ENCODE measurements at places on chromosomes 3 and 15.

GRCh38 chr3:164478323-164478722, 600.0 kb downstream of the SI start:
- DNase-seq: no peak

DNA sequence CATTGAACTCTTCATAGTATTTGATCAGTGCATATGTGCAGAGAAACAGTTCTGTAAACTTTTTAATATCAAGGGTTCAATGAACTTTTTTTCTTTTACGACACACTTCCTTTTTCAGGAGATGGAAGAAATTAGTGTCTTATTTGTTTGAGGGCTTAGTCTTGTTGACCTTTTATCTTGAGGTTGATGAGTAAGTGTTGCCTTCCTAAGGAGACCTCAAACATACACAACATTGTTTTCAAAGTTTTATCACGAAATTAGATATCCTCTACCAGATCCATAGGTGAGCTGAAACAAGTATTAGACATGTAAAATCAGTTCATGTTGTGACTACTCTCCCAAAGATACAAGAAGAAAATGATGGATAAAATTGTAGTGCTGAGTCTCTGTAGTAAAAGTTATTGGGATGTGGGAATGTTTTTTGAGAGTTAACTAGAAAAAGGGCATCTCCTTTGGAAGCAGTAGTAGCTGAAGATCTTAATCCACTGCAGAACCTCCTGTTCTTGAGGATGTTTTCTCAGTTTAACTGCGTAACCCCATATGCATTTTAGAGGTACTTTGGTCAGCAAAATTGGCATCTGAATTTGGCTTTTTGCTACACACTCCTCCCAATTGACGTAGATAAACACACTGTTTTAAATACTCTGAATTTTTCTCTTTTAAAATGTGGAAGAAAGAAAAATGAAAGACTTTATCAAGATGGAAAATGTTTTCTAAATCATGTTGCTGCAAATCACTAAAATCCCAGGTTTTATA, 116.8 kb downstream of the GALK2 start:
- DNase-seq: no peak

GRCh38 chr15:94042180-94042928, 189.0 kb upstream of the MCTP2 start:
- DNase-seq: no peak

DNA sequence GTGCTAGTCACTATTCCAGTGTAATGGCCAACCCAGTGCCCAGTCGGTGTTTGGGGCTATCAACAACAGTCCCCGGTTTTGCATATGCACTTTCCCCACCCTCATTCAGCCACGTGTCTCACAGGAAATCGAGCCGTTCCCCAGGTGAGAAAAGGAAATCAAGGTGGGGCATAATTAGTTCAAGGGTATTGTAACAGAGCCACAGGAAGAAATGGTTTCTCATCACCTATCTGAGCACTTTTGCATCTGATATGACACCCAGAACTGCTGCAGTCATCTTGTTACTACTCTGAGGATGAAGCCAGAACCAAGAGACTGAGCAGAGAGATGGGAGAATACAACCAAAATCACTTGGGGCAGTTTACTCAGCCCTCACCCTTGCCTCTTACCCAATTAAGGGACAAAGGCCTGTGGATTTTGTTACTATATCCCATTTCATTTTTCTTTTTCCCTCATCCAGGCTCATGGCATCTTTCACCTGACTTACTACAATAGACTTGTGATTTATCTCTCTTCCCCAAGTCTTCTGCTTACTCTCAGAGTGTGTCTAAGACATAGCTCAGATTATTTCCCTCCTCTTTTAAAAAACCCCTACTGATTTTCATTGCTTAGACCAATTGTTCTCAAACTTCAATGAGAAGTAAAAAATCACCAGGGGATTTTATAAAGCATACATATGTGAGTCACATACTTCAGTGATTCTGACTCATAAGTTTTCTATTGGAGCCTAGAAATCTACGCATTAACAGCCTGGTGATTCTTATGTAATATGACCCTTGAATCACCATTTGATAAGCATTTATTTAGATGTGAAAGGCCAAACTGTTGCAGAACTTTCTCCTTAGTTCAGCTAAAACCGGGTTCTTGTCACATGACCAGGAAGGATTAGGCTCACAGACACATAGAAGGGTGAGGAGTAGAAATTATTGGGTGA, 40.5 kb downstream of the TRAT1 start:
- DNase-seq: peak; percentile 16

GRCh38 chr3:142106548-142106947, 42.8 kb downstream of the TFDP2 start:
- no peak for DNase-seq

DNA sequence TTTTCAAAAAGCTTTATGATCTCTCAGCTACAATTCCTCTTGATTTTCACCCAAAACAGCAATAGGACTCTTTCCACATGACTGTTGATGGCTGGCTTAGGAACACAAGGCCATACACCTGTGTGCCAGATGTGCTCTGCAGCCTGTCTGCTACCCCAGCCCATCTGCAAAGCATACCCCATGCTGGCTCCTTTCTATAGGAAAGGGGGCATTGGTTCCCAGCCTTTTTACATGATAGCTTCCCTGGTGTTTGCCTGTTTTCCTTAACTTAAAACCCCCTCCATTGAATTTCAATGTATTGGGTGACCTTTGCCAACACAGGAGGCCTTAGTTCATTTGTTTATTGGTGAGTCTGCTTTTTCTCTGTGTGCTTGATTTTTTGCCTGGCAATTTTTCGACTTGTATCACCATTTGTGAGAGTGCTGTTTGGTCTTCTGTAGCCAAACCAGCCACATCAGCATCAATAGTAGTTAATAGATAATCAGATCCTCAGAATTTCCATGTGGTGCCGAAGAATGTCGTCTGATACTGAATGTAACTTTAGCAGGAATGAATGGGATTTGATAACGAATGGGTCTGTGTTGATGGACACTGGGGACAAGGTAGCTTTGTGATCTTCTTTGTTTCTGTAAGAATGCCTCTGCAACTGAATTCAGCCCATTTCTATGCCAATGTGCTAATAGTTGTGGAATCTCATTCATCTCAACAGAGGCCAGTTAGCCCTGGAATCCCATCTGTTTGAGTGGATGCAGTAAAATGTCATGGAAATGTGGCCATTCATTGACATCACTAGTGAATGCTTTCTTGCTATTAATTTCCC, 272.2 kb upstream of the RARB start:
- no peak for DNase-seq

GRCh38 chr15:63981596-63982320, 64.5 kb downstream of the DAPK2 start:
- DNase-seq: no peak

GRCh38 chr15:56838085-56838484, 80.4 kb upstream of the TCF12 start:
- DNase-seq: no peak

GRCh38 chr3:127264794-127265514, 22.9 kb downstream of the PRR20G start:
- no peak for DNase-seq
